Progenitor cell of endocrine pancreas (in vitro differentiated cells): ENCODE measurements at places on chromosomes 12 and 14.

- no peak for DNase-seq
These were observed 624 bp downstream of the RIN3 start for GRCh38 chr14:92513966-92514843.

DNA sequence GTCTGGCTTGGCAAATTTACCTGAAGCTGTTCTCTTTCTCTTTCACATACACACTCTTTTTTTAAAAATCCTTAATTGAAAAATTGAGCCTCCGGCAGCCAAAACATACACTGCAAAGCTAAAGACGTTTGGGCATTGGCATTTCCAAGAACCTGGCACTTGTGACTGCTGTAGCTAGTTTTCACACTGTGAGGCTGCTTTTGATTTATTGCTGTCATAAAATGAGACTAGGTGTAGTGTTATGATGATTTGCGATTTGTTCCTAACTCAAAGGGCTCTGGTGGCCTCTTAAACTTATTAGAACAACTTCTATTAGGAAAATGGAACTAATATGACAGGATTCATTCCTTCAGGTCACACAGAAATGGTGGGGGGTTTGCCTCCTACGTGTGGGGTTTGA is 377.1 kb upstream of the FAR2 start:
- no peak for DNase-seq

DNA sequence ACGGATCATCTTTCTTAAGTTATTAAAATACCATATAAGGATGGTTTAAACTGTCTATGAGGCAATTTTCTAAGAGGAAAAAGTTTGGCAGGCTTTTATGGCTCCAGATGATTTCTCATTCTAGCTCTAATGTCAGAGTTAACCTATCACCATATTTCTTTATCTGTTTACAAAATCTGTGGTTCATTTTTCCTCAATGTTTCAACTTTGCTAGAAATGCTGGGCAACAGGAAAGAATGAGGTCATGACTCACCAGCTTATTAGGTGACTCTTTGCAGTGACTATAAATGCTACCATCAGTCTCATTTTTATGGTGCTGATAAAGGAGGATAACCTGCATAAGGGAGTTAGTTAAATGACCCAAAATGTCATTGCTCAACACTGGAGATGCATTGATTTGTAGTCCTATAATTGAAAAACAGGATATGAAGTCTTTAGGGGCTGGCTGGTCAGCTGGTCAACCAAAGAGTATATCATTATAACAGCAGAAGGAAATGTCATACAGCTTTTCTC is 45.3 kb upstream of the RAP1B start:
- no peak for DNase-seq

GRCh38 chr12:6774499-6775062 is 2.3 kb downstream of the LAG3 start:
- DNase-seq, result no peak

DNA sequence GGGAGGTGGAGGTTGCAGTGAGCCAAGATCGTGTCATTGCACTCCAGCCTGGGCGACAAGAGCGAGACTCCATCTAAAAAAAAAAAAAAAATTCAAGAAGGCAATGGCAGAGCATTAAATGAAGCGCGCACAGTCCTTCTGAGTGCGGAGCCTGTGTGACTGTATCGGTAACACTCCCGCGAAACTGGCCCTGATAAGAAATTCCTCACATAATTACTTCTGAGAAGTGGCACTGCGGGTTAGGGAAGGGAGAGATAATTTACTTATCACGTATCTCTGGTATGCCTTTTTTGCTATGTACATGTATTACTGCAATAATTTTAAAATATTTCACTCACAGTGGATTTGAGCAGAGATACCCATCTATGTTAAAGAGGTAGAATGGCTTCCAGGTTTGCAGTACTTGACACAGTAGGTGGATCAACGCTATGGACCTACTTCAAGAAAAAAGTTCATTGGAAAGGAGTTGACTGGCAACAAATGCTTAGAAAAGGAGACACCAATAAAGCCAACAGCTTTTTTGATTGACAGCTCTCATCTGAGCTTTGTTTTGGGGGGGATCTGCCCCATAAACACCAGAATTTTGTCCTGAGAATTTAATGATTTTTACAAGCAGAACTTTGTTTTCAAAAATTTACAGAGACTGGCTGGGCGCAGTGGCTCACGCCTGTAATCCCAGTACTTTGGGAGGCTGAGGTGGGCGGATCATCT is 29.2 kb upstream of the SPTLC2 start:
- DNase-seq, result no peak

GRCh38 chr14:79333198-79333546 is 878.1 kb downstream of the DIO2 start:
- no peak for DNase-seq

GRCh38 chr14:70188322-70188658 is 461 bp downstream of the SLC8A3 start:
- DNase-seq, result no peak

DNA sequence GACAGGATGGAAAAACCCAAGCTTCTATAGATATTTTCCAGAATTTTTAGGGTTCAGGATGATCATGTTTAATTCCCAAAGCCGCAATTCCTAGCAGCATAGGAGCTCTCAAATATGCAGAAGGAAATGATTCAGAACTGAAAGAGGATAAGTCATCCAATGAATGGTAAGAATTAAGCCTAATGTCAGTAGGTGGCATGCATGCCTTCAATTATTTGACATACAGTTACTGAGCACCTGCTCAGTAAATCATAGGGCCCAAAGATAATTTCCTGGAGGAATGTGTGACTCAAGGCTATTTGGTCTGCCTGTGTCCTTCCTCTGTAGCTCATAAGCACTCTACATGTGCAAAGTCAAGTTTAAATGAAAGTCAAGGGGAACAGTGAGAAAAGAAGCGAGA is 116.8 kb upstream of the SLC38A4 start:
- DNase-seq, result no peak

DNA sequence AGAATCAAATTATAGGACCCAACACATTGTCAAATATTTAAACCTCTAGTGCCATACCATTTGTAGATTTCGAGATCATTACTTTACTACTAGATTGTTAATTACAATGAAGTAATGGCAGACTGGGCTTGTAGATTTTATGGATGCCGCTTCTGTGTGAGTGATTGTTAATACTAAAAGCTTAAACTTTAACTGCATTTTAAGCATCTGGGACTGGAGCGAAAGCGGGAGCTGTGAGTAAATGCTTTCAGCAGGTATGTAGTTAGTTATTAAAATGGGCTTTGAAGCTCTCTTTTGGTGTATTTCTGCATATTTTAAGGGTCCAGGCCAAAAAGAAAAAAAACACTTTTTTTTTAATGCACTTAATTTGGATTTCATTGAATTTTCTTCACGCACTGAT is 519.3 kb downstream of the MED13L start:
- DNase-seq, result no peak

DNA sequence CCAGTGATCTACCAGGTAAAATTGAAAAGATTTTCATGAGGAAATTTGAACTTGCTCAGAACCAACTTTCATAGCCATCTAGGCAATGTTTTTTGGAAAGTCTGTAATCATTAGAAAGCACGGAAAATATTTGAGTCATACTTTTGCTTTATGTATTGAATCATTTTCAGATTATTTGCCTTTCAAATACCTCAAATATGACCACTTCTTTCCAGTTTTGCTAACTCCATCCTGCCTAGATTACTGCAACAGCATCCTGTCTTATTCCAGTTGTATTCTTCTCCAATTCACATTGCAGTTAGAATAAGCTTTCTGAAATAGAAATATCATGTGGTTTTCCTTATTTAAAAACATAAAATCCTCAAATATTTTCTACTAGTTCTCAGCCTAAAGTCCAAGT is 239.8 kb upstream of the FAR2 start:
- no peak for DNase-seq

- no peak for DNase-seq
These were observed 2.6 kb upstream of the JAG2 start for GRCh38 chr14:105171004-105171673.

- DNase-seq, result no peak
These were observed 82.0 kb upstream of the SFSWAP start for GRCh38 chr12:131628766-131629448.

DNA sequence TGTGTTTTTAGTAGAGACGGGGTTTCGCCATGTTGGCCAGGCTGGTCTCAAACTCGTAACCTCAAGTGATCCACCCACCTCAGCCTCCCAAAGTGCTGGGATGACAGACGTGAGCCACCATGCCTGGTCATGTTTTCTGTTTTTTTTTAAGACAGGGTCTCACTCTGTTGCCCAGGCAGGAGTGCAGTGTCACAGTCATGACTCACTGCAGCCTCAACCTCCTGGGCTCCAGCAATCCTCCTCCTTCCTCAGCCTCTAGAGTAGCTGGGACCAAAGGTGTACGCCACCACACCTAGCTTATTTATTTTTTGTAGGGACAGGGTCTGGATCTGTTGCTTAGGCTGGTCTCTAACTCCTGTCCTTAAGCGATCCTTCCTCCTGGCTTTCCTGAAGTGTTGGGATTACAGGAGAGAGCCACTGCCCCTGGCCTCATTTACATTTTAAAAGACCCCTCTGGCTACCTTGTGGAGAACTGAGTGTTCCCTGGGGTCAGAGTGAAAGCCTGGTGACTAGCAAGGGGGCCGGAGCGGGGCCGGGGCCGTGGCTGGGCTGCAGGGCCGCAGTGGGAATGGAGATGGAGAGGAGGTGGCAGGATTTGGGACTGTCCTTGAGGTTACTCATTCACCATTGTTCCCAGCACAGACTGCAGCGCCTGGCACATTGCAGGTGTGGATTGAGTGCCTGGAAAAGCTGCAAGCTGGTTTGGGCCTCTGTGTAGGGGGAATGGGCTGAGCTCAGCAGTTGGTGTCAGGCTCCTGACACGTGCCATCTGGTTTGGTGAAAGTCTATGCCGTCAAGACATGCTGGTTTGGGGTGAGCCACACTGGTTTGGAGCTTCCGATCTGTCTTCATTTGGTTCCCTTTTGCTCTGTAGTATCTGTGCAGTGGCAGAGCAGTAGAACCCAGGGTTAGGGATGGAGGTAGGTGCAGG is 18.1 kb downstream of the KMT5A start:
- no peak for DNase-seq

- DNase-seq, result no peak
These were observed 246.0 kb downstream of the ZFP36L1 start for GRCh38 chr14:68546839-68547238.

DNA sequence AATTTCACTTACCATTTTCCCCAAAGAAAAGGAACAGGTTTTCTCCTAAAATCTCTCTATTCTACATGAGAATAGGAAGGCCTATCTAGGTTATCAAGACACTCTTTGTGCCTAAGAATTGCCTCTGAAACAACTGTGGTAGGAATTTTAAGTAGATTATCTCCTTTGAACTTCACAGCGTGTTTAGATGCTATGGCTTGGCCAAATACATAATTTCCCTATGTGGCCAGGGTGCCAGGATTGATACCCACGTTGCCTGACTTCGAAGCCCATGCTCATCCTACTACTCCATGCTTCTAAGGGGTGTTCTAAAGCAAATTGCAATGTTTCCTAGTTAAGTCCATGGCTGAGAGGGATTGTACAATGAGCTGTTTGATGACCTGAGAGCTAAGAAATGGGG is 241.5 kb upstream of the FBXO33 start:
- DNase-seq, result no peak

DNA sequence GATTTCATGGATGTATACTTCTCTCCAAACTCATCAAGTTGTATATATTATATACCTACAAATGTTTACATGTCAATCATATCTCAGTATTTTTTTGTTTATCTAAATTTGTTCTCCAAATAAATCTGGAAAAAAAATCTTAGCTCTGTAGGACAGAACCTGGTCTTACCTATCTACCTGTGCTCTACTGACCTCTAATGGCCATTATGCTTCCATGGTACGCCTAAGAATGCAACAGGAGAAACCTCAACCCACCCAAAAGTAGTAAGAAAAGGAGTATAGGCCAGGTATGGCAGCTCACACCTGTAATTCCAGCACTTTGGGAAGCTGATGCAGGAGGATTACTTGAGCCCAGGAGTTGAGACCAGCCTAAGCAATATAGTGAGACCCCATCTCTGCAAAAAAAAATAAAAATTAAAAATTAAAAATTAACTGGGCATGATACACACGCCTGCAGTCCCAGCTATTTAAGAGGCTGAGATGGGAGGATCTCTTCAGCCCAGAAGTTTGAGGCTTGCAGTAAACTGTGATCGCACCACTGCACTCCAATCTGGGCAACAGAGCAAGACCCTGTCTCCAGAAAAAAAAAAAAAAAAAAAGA is 8.7 kb downstream of the OR11H4 start:
- no peak for DNase-seq

DNA sequence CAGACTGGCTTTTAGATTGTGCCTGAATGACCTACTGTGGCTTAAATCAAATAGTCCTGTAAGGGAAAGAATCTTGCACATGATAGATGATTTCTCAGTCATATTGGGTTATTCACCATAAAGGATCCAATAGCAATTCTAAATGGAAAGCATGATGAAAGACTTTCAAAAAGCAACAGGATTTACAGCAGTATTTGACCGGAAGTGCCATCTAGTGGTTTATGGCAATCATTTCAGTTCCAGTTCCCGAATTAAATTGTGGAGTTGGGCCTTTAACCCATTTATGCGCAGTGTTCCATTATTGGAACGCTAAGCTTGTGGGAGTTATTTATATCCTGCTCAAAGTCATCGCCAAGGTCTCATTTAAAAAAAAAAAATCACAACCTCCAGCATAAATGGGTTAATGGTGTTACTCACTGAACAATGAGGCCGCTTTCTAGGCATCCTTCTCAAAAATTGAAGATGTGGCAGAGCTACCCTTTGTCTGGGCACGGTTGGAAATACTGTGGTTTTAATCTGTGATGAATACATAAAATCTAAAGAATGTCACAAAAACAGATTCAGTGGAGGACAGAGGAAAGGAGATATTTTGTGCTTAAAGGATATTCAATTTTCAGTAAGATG is 60.8 kb upstream of the REP15 start:
- no peak for DNase-seq

DNA sequence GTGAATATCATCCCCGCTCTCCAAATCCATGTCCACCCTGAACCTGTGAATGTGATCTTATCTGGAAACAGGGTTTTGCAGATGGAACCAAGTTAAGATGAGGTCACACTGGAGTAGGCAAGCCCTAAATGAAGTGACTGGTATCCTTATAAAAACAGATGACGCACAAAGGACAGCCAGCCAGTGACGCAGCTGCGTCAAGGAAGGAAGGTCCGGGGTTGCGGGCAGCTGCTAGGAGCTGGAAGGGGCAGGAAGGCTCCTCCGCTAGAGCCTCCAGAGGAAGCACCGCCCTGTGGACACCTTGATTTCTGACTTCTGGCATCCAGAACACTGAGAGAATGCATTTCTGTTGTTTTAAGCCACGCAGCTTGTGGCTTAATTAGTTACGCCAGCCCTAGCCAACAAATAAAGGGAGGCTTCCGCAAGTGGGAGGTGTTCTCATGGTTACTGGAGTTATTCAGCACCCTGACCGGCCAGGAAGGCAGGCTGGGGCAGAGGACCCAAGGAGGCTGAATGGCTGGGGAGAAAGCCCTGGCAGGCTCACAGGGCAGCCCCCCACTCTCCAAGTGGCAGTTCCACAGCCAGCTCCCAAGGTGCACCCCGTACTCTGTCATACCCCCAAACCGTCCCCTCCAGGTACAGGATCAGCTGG is 127.6 kb upstream of the NCOR2 start:
- no peak for DNase-seq

DNA sequence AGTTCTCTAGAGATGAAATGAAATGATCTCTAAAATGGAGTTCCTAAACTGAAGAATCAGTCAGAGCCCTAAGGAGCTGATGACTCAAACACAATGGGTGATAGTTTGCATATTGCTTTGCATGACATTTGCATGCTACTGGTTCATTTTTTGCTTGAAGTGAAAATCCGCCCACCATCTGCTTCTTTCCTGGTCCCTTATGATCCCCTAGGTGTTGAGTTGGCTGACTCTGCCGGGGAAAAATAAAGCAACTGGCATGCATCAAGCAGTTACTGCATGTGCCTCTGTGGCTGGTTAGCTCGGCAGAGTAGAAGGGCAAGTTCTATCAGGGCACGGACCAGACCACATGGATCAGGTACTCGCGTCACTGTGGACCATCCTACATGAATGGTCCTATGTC is 151.1 kb downstream of the PPM1H start:
- DNase-seq, result no peak
